ENCODE measurements at places on chromosomes 13 and 19. TPM values are rescaled to one million over a fixed set of nuclear protein-coding genes. Genes with fewer than 3 reads are reported as not detected.

The DNAJC15 gene
- 17.5 TPM for total RNA-seq

The CACNG6 gene
- 0.38 TPM for total RNA-seq

The CYP2S1 gene
- total RNA-seq, result 0.38 TPM

The TEKTIP1 gene
- total RNA-seq, result not detected

The DAND5 gene
- 0.26 TPM for total RNA-seq

The KIRREL2 gene
- not detected for total RNA-seq

The CYP2A13 gene
- total RNA-seq, result not detected

The RNF225 gene
- not detected for total RNA-seq

The ZNF729 gene
- total RNA-seq, result not detected

The ZNF792 gene
- total RNA-seq, result 44.5 TPM

The CD79A gene
- 0.13 TPM for total RNA-seq

The TMEM145 gene
- 0.25 TPM for total RNA-seq

The ABCA7 gene
- total RNA-seq, result 3.7 TPM

The GPR4 gene
- 1.5 TPM for total RNA-seq

The PNMA8B gene
- total RNA-seq, result 0.13 TPM

The GSX1 gene
- not detected for total RNA-seq

The TNNT1 gene
- total RNA-seq, result 0.51 TPM

The ZNF180 gene
- total RNA-seq, result 5.5 TPM

The TTYH1 gene
- total RNA-seq, result under 0.01 TPM

The NLRP5 gene
- not detected for total RNA-seq

The PRR36 gene
- total RNA-seq, result not detected

The TOMM40 gene
- 48.9 TPM for total RNA-seq

The APOC4 gene
- not detected for total RNA-seq

The CEACAM21 gene
- total RNA-seq, result 17.7 TPM

The ZNF600 gene
- 3.3 TPM for total RNA-seq

The ENOX1 gene
- total RNA-seq, result 1.2 TPM

The SERP2 gene
- 2.1 TPM for total RNA-seq

The CFAP97D2 gene
- total RNA-seq, result not detected

The ERICH4 gene
- total RNA-seq, result not detected

All from dermis microvascular lymphatic vessel endothelial cell (primary cell).